ENCODE measurements at places on chromosomes 1 and 21.

- DNase-seq = peak; percentile 93
Observed at GRCh38 chr1:176949033-176949662, 215.4 kb downstream of the ASTN1 start.

DNA sequence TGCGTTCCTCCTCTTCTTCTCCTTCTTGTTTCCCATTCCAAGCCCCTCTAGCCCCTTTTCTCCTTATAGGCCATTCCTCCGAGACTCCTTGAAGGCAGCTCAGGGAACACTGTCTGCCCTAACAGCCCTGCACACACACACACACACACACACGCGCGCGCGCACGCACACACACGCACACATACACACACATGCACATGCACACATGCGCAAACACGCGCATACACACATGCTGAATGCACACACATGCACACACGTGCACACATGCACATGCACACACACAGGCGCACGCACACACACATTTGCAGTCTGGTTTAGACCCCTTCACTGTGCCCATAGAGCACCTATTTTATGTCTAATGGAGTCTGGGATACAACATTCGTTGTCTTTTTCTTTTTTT lies 17.8 kb upstream of the CNTN2 start:
- DNase-seq = no peak

- DNase-seq = peak; percentile 73
Observed at GRCh38 chr1:171801487-171801891, 20.0 kb downstream of the METTL13 start.

GRCh38 chr1:77642196-77642595 lies 40.3 kb downstream of the ZZZ3 start:
- no peak for DNase-seq

GRCh38 chr1:36349241-36349671 lies 25.8 kb upstream of the EVA1B start:
- DNase-seq = no peak

DNA sequence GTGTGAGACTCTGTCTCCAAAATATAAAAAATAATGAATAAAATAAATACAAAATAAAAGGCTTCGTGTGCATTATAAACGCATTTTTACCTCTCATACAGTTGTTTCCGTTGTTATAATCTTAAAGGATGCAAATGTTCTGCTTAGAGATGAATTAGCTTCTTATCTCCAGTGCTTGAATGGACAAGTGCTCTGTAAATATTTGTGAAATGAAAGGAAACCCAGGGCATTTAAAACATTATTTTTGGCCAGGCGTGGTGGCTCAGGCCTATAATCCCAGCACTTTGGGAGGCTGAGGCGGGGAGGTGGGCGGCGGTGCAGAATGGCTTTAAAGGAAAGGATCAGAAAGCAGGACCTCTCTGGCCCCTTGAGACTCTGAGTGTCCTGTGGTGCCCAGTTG lies 94.5 kb downstream of the HUNK start:
- DNase-seq = no peak

DNA sequence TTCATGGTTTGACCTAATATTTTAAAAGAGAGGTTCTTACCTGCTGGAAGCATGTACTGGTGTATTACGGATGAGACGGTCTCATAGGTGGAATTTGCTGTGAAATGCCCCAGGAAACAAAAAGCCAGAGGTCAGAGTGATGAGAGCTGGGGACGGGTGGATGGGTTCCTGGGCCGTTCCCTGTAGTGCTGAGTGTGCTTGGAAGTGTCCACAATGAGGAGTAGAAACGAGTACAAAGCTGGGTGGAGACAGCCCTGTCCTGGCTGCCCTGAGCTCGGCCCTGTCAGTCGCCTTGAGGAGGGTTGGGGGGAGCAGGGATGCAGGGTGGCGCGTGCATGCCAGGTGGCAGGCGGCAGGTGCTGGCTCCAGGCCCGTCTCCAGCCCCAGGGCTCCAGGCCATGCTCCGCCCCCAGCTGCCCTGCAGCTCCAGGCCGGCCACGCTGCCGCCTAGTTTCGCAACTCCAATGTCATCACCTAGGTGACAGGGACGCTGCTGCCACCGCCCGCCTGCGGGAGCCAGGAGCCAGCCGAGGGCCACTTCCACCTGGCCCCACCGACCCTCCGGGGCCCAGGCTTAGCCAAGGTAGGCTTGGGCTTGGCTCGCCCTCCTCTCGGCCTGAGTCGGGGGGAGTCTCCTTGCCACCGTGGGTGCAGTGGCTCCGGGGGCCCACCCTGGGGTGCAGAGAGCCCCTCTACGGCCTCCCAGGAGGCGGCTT lies 16.4 kb downstream of the TP73 start:
- peak; percentile 62 for DNase-seq

- no peak for DNase-seq
Observed at GRCh38 chr1:84833194-84833593, 59.8 kb downstream of the LPAR3 start.

GRCh38 chr1:35691080-35691479 lies 27.6 kb downstream of the C1orf216 start:
- peak; percentile 46 for DNase-seq

DNA sequence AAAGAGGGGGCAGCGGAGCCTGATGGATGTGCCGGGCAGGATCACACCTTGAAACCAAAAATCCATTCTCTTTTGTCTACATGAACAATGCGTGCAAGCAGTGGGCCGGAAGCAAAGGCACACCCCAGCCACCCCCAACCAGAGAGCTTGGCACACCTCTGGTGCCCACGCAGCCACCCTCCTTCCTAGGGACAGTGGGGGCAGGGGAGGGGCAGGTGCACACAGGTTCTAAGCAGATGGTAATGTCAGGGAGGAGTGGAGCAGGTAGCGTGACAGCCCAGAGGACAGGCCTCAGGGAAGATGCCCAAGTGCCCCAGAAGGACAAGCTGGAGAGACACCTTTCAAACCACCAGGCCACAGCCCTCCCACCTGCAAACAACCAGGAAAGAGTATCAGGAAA lies 36.5 kb downstream of the SYF2 start:
- no peak for DNase-seq

GRCh38 chr1:16021681-16022080 lies at the start of gene CLCNKA:
Gene CLCNKA, plus strand, starts transcription at chr1:16022036. Its CDS starts 584 bp downstream, at chr1:16022620.
- DNase-seq = no peak

GRCh38 chr1:200373811-200374231 lies 36.0 kb downstream of the ZNF281 start:
- DNase-seq = peak; percentile 66

DNA sequence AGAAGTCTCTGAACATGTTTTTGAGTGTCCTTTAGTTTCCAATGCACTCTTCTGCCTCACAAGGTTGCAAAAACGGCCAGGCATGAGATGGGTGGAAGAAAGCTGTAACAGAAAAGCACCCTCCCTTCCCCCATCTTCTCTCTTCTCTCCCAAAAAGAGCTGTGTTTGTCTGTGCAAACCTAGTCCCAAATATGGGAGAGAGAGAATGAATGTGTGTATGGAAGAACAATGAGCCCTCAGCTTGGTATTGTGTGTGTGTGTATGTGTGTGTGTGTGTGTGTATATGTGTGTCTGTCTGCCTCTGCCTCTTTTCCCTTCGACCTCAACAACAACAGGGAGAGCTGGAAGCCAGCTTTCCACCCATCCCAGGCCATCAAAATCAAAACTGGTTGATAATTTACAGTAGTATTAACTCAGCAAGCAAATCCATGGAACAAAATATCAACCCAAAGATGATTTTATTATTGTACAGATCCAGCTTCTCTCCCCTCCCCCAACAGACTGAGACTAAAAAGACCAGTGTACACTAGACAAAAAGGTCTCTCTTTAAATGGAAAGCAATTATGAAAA lies 1.8 kb downstream of the RERE start:
- no peak for DNase-seq

GRCh38 chr1:36306210-36306901 lies at the start of gene SH3D21:
Gene SH3D21, plus strand, starts transcription at chr1:36306368. Its CDS starts 53 bp downstream, at chr1:36306421.
- no peak for DNase-seq

GRCh38 chr1:44220001-44220751 lies 6.9 kb downstream of the DMAP1 start:
- no peak for DNase-seq

Measured in ELF-1 (cell line).